ENCODE measurements at places on chromosomes 7 and 10.

DNA sequence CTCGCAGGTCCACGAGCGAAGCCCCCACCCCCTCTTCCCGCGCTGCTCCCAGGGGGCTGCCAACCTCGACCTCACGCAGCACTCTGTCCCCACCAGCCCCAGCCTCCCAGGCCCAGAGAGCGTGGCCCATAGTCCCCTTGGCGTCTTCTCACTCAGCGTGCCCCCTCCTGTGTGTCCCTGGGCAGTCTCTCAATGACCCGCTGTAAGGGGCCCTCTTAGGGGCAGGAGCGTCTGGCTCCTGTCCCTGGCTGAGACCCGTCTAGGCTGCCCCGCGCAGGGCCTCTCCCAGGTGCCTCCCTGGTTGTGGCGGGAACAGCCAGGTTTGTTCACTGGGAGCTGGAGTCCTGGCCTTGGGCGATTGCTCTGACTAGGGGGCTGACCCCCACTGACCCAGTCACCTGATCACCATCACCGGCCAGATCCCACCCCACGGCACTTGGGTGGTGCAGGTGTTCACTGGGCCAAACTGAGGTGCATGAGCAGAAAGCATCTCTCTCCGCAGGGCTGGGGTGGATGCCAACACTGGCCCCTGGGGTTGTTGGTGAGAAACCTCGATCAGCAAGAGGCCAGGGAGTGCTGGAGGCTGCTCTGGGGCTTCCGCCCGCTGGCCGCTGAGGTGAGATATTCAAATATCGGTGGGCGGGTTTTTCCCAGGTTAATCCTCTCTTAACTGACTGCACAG is 12.6 kb upstream of the WDFY4 start:
- no peak for DNase-seq

GRCh38 chr7:17234398-17235031 is 63.9 kb upstream of the AHR start:
- peak; percentile 96 for DNase-seq

- DNase-seq, result no peak
Observed at GRCh38 chr10:132156382-132156781, 30.4 kb upstream of the DPYSL4 start.

GRCh38 chr10:98642281-98642680 is 195.5 kb upstream of the HPS1 start:
- DNase-seq, result no peak

- no peak for DNase-seq
Observed at GRCh38 chr7:137628216-137628615, 218.6 kb downstream of the DGKI start.

- peak; percentile 43 for DNase-seq
Observed at GRCh38 chr7:152145853-152146466, 120.5 kb downstream of the GALNT11 start.

GRCh38 chr10:116260599-116260998 is 12.4 kb downstream of the GFRA1 start:
- no peak for DNase-seq

GRCh38 chr10:110258542-110258941 is 46.2 kb downstream of the SMNDC1 start:
- DNase-seq, result no peak

DNA sequence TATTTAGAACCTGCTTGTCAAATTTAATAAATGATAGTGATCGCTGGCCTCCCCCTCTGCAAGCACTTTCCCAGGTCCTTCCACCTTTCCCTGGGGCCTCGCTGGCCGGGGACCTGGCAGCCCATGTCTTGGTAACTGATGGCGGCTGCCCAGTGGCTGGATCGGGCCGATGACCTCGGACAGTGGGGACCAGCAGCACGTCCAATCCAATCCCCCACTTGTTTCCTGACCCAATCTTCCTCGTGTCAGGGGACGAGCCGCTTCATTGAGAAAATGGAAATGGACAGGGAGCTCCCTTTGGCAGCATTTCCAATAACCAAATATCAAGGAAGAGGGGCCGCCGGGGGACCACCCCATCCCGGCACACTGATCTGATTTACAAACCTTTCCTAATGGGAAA is 17.2 kb downstream of the EBF3 start:
- no peak for DNase-seq

GRCh38 chr7:151825721-151826120 is 51.2 kb downstream of the PRKAG2 start:
- no peak for DNase-seq

GRCh38 chr7:57179776-57180415 is 47.7 kb upstream of the ZNF479 start:
- no peak for DNase-seq

DNA sequence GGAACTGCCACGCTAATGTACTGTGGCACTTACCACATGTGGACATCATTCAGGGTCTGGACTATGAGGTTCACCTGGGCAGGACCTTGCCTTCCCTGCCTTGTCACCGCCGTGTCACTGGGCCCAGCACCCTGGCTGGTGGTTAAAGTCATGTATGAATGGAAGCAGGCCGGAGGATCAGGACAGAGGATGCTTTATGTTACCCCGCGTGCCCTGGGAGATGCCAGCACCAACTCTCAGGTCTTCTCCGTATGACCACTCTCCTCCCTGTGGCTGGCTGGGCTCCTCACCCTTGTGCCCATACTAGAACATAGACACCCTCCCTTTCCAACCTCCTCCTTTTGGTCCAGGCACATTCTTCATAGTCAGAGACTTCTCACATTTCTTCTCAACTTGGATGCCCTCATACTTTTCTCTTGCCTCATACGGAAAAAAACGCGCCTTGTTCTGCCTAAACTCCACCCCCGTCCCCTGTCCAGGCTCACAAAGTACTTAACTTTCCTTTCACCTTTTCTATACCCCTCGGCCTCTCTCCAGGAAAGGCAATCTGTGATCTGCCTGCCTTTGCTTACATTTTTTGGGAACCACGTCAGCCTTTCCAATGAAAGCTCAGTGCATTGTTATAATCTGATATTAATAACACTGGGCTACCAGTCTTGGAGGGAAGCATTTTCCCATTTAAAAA is 240.0 kb downstream of the TEX36 start:
- DNase-seq, result no peak

DNA sequence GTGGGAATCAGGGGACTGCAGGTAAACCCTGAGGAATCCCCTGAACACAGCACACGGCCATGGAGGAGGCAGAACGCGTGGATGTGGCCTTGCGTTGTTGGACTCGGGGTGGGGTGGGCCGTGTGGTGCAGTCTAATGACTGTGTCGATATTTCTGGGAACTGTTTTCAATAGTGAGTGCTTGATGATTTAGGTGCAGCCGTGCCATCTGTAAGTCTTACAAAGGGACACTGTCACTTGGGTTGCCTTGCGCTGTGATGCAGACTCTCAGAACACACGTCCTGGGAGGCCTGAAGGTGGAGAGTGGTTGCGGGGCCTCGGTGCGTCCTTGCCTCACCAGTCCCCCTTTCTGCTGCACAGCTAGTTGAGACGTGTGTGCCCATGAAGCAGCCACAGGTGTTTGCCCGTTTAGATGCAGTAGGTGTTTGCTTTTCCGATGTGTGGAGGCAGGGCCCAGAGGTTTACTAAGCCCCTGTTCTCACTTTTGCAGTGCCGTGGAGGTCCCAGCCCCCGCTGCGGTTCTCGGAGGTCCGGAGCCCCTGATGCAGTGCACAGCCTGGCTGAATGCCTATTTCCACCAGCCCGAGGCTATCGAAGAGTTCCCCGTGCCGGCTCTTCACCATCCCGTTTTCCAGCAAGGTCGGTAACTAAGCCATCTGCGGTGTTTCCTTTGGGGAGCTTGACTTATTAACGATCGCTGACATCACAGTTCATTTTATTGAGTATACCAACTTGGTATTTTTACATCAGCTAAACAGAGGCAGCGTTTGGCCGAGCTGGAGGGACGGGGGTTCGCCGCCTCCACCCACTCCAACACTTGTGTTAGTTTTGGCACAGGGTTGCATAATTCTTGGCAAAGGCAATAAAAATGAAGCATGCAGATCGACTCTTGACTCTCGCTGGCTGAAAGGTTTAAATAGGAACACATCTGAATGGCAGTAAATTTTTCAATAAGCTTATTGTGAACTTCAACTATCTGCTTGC is 240.7 kb downstream of the MGMT start:
- DNase-seq, result no peak

- peak; percentile 63 for DNase-seq
Observed at GRCh38 chr7:36763132-36763816, 39.0 kb upstream of the AOAH start.

- peak; percentile 35 for DNase-seq
Observed at GRCh38 chr7:33710608-33711007, 194.7 kb upstream of the BMPER start.

- DNase-seq, result no peak
Observed at GRCh38 chr10:12427276-12427675, 77.9 kb downstream of the CAMK1D start.

- DNase-seq, result no peak
Observed at GRCh38 chr7:96314402-96315124, 7.3 kb downstream of the SLC25A13 start.

- DNase-seq, result no peak
Observed at GRCh38 chr7:127857464-127857841, 173.8 kb downstream of the LRRC4 start.

- no peak for DNase-seq
Observed at GRCh38 chr7:159042103-159042502, 102.6 kb downstream of the VIPR2 start.

- no peak for DNase-seq
Observed at GRCh38 chr7:38727184-38727940, 96.2 kb upstream of the AMPH start.

DNA sequence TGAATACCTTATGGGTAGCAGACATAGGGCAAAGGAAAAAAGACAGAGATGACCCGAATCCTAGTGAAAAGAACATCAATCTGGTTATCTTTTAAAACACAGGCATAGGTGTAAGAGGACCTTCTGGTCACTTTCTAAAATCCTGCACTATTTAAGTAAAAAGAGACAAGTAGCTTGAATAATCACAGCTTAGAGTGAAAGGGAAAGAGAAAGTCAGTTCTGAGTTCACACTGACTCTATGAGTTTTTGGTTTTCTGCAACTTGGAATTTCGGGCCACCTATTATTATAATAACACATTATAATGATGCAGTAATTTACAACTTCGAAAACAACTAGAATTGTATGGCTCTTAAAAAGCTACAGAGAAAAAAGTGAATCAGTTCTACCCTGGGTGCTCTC is 247.8 kb downstream of the DOCK4 start:
- DNase-seq, result no peak

DNA sequence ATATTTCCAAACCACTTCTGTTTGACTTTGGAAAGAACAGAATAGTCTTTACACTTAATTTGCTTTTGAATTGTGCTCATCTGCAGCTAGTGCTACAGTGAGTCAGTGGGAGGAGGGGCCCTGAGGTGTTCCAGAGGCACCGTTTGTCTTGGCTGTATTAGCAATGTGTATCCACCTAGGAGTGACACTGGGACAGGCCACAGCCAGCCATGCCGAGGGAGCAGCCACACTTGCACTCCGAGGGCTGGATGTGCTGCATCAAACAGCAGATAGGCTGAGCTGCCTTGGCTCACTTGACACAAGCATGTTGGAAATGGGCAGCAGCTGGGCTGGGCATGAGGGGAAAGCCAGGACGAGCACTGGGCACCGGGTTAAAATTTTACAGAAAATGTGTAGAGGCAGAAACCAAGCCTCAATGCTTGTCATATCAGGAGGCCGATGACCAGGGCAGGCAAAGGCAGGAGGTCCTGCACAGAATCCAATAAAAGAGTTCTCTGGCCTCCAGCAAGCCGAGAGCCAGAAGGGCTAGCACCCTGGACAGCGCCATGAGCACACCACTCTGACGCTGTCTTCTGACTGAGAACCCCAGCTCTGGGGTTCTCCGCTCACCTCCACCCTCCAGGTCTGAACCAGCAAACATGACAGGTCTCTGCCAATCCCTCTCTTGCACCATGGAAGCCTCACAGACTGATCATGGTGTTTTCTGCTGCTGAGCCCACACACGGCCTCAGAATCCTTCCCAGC is 163.3 kb downstream of the GRID1 start:
- no peak for DNase-seq

GRCh38 chr10:88901206-88901983 is 21.4 kb downstream of the STAMBPL1 start:
- DNase-seq, result no peak

GRCh38 chr7:33114976-33115375 is 5.8 kb upstream of the RP9 start:
- no peak for DNase-seq

- DNase-seq, result no peak
Observed at GRCh38 chr10:1141701-1142100, 85.5 kb downstream of the WDR37 start.

GRCh38 chr7:2116989-2117591 is 115.7 kb downstream of the MAD1L1 start:
- DNase-seq, result no peak

DNA sequence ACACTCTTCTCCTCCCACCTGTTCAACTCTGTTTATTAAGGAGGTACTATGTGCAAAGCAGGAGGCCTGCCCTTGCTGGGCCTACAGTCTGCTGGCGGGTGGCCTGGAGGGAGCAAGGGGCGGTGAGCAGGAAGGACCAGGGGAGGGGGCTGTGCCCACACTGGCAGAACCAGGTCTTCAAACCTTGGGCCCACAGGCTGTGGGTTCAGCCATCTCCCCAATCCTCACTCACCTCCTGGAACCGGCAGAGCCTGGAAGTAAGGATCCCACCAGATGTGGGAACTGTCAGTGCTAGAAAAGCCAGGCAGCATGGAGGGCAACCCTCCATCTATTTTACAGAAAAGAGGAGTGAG is 50.8 kb downstream of the CAMK2B start:
- no peak for DNase-seq

DNA sequence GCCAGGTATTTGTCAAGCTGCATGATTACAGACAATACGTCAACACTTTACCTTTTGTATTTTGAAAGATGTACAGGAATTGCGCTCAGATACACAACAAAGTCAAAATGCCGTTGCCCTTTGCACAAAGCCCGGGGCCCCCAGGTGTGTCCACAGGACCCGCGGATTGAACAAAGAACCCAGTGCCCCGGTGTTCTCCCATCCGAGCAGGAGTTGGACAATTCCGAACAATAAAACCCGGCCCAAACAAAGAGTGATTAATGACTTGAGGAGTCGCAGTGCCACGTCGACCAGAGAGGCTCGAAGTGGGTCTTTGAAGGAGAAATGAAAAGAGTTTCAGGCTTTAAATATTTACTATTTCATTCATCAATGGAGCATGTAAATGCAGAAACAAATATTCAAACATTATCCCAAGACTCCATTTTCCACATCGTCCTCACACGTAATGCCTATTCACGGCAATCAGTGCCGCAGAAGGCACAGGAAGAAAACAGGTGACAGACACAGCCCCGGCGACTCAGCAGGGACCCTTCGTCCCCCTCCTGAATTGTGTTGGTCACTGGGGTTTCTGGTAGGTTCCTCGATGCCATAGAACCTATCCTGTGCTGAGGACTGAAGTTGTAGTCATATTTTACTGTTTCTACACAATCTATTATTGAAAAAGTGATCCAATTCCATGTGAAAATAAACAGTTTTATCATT is 70.9 kb upstream of the MGMT start:
- DNase-seq, result no peak

All from RCC 7860 (cell line).